Small intestine (tissue), 16 donors: ENCODE measurements at places on chromosomes 3 and 15. TPM values are rescaled to one million over a fixed set of nuclear protein-coding genes. Genes with fewer than 3 reads are reported as not detected.

DNA sequence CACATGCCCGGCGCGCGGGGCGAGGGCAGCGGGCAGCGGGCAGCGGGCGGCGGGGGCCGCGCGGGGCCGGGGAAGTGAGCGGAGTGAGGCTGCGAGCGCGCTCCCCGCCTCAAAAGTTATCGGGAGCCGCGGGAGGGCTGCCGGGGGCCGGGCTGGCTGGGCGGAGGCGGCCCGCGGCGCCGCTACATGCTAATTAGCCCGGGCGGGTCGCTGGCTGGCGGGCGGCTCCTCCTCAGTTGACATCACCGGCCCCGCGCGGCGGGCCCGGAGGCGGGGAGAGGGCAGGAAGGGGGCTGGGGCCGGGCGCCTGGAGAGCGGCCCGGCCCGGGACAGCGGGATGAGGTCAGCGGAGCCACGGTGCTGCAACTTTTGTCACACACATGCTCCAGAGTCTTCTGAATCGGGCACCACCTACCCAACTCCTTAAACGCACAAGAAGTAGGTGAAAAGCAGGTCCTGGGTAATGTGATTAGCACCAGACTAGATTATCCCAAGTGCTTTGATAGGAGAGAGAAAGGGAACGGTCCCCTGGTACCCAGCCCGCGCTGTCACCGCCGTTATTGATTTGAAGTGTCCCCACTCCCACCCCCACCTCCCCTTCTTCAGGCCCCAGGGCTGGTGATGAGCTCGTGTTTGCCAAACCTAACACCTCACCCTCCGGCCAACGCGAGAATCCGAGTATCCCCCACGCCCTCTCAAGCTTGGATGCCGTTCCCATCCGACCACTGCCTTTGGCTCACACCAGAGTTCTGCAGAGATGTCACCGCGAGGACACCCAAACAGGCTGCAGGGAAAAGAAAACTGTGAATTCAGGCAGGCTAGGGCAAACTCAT lies at the start of gene HEG1:
Gene HEG1, minus strand, starts transcription at position 85 of the 833 bp plus-strand sequence. CDS start 107 bp downstream, outside the sequence.
- peaks cover 4% of the 10 kb centered on the region for H3K4me1 ChIP-seq
- peak within 1 kb of the TSS; percentile 60 for H3K4me3 ChIP-seq
- H3K27me3 ChIP-seq: no peaks in the 10 kb centered on the region

GRCh38 chr15:83127547-83128150 lies 20.2 kb downstream of the TM6SF1 start:
- no peak overlapping the region for H3K27ac ChIP-seq
- no peaks in the 10 kb centered on the region for H3K36me3 ChIP-seq
- H3K4me1 ChIP-seq: no peaks in the 10 kb centered on the region
- no peaks in the 10 kb centered on the region for H3K27me3 ChIP-seq
- no peak overlapping the region for H3K4me3 ChIP-seq

- no peak overlapping the region for H3K4me3 ChIP-seq
- peaks cover 11% of the 10 kb centered on the region for H3K36me3 ChIP-seq
- no peak overlapping the region for H3K27ac ChIP-seq
- no peaks in the 10 kb centered on the region for H3K27me3 ChIP-seq
Observed at GRCh38 chr3:128297401-128298138, 144.3 kb downstream of the EEFSEC start.

- no peak for DNase-seq
- no peak overlapping the region for H3K4me3 ChIP-seq
- no peak overlapping the region for H3K27ac ChIP-seq
- no peaks in the 10 kb centered on the region for H3K27me3 ChIP-seq
Observed at GRCh38 chr15:34266751-34267150, 41.9 kb downstream of the EMC4 start.

DNA sequence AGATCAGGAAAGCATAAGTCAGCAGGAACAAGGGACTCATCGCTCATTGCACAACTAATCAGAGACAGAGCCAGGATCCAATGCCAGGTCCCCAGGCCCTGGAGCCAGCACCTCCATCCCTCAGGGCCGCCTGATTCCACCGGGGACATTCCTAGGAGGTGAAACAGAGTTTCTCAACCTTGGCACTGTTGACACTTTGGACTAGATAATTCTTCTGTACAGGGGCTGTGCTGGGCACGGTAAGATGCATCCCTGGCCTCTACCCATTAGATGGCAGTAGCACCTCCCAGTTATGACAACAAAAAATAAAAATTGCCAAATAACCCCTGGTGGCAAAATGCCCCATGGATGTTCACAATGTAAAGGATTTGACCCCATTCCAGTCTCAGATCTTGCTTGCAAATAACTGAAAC lies 127.7 kb downstream of the MTHFS start:
- no peak overlapping the region for H3K27ac ChIP-seq
- H3K36me3 ChIP-seq: no peaks in the 10 kb centered on the region
- DNase-seq: no peak
- H3K4me1 ChIP-seq: no peaks in the 10 kb centered on the region

DNA sequence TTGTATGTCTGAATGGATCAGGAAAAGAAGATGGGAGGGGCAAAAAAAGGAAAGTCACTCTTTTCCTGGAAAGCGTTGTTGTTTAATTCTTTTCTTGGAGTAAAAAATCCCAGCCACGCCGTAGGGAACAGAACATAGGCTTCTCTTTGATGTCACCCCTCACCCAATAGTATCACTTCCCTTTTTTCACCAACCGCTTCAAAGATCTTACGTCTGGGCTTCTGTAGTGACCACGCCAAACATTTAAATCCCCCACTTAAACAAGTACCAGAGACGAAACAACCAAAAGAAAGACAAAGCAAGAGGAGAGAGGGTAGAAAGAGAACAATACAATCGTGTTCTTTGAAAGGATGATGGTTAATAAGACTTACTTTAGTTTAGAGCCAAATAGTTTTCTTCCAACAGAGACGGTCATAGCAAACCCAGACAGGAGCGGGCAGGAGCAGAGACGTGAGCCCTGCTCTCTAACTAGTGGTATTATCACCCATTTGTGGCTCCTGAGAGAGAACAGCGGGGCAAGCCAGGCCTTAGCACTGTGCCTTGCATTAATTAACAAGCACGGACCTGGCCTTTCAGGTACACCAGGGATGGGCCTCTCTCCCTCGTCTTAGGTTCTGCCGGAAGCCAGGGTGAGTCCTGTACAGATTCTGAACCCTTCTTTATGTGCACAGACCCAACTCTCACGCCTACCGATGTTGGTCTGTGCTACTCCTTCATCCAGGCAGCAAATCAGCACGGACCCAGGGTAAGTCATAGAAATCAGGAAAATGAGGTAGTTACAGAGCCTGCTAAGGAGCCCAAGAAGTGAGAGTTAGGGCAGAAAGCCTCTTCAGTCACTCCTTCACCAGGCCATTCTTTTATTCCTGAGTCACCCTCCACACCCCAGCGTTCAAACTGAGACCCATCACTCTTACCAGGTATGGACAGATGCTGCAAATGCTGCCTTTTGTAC lies 28.2 kb upstream of the BCL6 start:
- no peak overlapping the region for H3K27ac ChIP-seq
- DNase-seq: no peak
- H3K4me1 ChIP-seq: no peaks in the 10 kb centered on the region
- H3K27me3 ChIP-seq: no peaks in the 10 kb centered on the region

DNA sequence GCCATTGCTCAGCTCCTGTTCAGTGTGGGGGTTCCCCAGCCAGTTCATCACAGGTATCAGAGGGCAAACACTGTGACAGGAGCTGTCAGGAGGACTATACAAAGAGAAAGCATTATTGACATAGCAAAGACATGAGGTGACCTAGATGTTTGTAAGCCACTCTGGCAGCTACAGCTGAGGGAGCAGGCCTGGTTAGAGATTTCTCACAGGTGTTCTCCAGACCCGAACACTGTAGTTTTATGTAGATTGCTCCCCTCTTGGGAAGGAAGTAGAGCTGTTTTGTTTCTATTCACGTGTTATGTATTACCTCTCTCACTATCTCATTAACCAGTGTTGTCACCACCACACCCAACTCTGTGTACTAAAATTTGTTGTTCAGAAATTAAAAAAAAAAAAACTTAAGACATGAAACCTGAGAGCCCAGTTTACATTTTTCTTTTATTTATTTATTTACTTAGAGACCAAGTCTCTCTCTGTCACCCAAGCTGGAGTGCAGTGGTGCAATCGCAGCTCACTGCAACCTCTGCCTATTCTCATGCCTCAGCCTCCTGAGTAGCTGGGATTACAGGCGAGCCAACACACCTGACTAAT lies 123.7 kb downstream of the RBPMS2 start:
- no peaks in the 10 kb centered on the region for H3K36me3 ChIP-seq
- no peaks in the 10 kb centered on the region for H3K4me1 ChIP-seq
- no peak overlapping the region for H3K4me3 ChIP-seq
- H3K27me3 ChIP-seq: no peaks in the 10 kb centered on the region
- peak overlapping the region; percentile 79 for H3K27ac ChIP-seq

- peaks cover 8% of the 10 kb centered on the region for H3K4me1 ChIP-seq
- no peak overlapping the region for H3K4me3 ChIP-seq
- H3K27me3 ChIP-seq: no peaks in the 10 kb centered on the region
- H3K36me3 ChIP-seq: no peaks in the 10 kb centered on the region
Observed at GRCh38 chr3:134034005-134034785, 4.5 kb upstream of the SLCO2A1 start.

DNA sequence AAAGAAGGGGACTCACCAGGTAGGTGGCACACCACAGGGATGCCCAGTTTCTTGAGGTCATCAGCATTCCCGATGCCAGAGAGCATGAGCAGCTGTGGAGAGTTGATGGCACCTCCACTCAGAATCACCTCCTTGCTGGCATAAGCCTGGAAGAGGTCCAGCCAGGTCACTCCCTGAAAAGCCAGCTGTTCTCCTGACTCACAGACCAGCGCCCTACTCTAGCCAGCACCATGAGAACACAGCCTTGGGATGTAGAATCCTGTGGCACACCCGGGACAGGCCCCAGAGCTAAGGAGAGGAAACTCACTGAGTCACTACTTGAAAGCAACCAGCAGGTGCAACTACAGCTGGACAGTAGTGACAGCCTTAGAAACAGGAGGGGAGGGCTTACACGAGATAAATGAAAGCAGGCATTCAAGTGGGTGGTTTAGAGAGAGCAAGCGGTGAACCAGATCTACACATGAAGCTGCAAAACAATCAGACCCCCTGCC lies 24.5 kb downstream of the CHDH start:
- H3K4me3 ChIP-seq: no peak overlapping the region
- no peaks in the 10 kb centered on the region for H3K4me1 ChIP-seq
- no peak overlapping the region for H3K27ac ChIP-seq
- DNase-seq: no peak
- no peaks in the 10 kb centered on the region for H3K27me3 ChIP-seq
- H3K36me3 ChIP-seq: peaks cover 3% of the 10 kb centered on the region

- no peak overlapping the region for H3K4me3 ChIP-seq
- peaks cover 91% of the 10 kb centered on the region for H3K36me3 ChIP-seq
- DNase-seq: peak; percentile 93
- no peaks in the 10 kb centered on the region for H3K4me1 ChIP-seq
- peak overlapping the region; percentile 73 for H3K27ac ChIP-seq
Observed at GRCh38 chr15:41568350-41569017, 9.5 kb downstream of the TYRO3 start.

GRCh38 chr3:129633751-129634481 lies 27.4 kb upstream of the PLXND1 start:
- DNase-seq: no peak
- no peak overlapping the region for H3K27ac ChIP-seq
- peaks cover 17% of the 10 kb centered on the region for H3K4me1 ChIP-seq
- no peak overlapping the region for H3K4me3 ChIP-seq

GRCh38 chr15:92612891-92613290 lies 42.7 kb downstream of the FAM174B start:
- H3K27me3 ChIP-seq: no peaks in the 10 kb centered on the region
- DNase-seq: no peak
- no peak overlapping the region for H3K4me3 ChIP-seq
- H3K36me3 ChIP-seq: peaks cover 5% of the 10 kb centered on the region

DNA sequence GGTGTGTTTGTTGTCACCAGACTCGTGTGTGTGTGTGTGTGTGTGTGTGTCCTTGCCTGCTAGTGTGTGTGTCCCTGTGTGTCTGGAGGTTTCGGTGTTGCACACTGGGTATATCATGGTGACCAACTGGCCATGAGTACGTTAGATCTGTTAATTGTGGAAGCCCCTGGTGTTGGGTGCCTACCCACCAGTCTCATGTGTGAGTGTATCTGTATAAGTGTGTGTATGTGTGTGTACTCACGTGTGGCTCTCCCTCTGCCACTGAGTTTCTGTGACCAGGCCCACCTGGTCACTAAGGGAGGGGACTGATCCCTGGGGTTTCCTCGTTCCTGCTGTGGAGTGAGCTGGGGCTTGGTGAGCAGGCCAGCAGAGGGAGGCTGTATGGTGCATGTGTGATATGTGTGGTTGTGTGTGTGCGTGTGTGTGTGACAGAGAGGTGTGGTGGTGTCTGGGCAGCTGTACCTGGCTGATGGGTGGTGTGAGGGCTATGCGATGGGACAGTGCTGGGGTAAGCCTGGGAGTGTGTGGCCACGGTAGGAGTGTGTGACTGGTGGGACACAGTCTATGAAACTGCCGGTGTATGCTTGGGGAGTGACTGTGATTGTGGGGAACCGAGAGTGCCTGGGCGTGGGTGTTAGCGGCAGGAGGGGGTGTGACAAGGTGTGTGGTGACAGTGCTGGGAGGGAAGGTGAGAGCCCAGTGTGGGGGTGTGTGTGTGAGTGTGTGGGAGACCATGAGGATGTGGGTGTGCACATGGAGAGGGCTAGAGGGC lies 1.8 kb downstream of the PRKCD start:
- H3K27ac ChIP-seq: peak overlapping the region; percentile 72
- H3K27me3 ChIP-seq: no peaks in the 10 kb centered on the region
- H3K36me3 ChIP-seq: peaks cover 3% of the 10 kb centered on the region
- peak; percentile 67 for DNase-seq
- H3K4me3 ChIP-seq: no peak overlapping the region

DNA sequence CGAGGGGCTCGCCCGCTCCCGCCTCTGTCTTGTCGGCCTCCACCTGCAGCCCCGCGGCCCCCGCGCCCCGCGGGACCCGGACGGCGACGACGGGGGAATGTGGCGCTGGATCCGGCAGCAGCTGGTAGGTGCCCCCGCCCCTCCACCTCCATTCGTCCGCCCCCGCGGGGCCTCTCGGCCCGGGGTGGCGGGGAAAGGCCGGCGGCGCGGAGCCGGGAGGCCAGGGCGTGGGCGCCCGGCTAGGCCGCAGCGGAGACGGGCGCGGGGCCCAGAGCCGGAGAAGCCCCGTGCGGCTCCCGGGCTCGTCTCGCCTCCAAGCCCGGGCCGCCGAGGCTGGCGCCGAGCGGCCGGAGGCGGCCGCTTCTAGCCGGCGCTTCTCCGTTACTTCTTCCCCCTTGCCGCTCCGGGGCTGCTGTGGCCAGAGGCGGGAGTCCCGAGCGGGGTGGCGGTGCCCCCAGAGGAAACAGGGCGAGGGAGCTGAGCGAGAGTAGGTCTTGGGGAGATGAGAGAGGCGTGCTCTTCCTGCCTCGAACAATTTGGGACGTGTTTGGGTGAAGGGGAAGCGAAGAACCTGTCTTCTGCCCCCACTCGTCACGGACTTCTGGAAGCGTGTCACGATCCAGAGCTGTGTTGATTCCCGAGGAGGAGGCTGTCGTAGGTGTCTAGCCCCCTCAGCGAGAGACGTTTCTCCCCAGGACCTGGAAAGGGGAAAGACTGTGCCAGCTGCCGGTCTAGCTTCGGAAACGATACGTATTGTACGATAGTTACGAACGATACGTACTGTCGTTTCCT lies 555 bp downstream of the ATP11B start:
- H3K27me3 ChIP-seq: no peaks in the 10 kb centered on the region
- H3K36me3 ChIP-seq: no peaks in the 10 kb centered on the region
- H3K4me3 ChIP-seq: peak overlapping the region; percentile 73
- H3K4me1 ChIP-seq: no peaks in the 10 kb centered on the region
- DNase-seq: peak; percentile 79
- H3K27ac ChIP-seq: peak overlapping the region; percentile 92

- no peak for DNase-seq
- no peaks in the 10 kb centered on the region for H3K27me3 ChIP-seq
- H3K4me1 ChIP-seq: peaks cover 28% of the 10 kb centered on the region
- no peaks in the 10 kb centered on the region for H3K36me3 ChIP-seq
Observed at GRCh38 chr3:122931636-122932035, 95.9 kb downstream of the SEMA5B start.

The SH3GL3 gene
- 0.16 TPM for polyA plus RNA-seq

The CTDSPL2 gene
- 4.6 TPM for polyA plus RNA-seq

The SCAMP5 gene
- 22.8 TPM for polyA plus RNA-seq

The SNTN gene
- 0.09 TPM for polyA plus RNA-seq

The TYRO3 gene
- 9.6 TPM for polyA plus RNA-seq
